ENCODE measurements at places on chromosomes 6 and 20.

GRCh38 chr6:43983632-43984031, 143.6 kb downstream of the MRPL14 start:
- no peak for DNase-seq

- DNase-seq = peak; percentile 28
These were observed 118.9 kb downstream of the ARMC2 start for GRCh38 chr6:108966855-108967755.

DNA sequence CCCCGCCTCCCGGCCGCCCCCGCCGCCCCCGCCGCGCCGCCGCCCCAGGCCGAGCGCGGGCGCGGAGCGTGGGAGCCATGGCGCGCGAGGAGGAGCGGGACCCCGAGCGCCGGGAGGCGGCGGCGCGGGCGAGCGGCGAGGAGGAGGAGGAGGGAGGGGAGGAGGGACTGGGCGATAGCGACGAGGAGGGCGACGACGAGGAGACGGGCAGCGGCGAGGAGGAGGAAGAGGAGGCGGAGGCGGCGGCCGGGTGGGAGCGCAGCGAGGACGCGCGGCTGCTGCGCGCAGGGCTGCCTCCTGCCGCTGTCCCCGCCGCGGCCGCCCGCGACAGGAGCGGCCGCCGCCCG, at the start of gene SLC24A3:
Gene SLC24A3 (plus strand): TSS at position 174 of the 347 bp plus-strand sequence.
- no peak for DNase-seq

DNA sequence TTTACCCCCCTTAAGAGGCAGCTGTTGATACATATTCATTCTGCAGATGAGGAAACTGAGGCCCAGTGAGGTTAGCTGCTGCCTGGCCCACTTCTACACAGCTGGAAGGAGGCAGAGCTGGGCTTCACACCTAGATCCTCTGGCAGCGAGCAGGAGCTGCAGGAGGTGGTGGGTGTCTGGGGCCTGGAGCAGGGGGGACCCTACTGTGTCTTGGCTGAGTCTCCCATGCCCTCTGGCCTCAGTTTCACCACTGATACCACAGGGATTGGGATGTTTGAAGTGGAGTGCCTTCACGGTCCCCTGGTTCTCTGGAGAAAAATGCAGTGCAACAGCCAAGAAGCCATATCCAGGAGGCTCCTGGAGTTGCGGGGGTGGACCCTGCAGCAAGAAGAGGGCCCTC, 8.2 kb upstream of the BPIFA2 start:
- DNase-seq = no peak

All from endothelial cell of umbilical vein (primary cell).